HuH-7 (cell line): ENCODE measurements at places on chromosomes 16 and 17.

DNA sequence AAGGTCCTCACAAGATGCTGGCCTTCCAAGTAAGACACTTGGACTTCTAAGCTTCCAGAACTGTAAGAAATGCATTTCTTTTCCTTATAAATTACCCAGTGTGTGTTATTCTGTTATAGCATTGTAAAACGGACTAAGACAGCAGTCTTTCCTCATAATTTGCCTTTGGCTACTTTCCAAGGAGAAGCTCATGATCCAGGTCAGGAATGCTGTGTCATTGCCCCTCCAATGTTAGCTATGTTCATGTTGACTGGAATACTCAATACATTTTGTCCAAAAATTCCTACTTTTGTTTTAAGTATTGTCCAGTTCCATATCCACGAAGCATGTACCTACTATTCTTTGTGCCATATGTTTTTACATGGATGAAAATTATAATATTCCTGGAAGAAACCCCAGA lies 234.6 kb downstream of the HS3ST3A1 start:
- DNase-seq = no peak

GRCh38 chr17:50582741-50583140 lies 22.2 kb downstream of the CACNA1G start:
- no peak for DNase-seq

- no peak for DNase-seq
Measured at GRCh38 chr17:78920528-78920927, 4.7 kb downstream of the TIMP2 start.

DNA sequence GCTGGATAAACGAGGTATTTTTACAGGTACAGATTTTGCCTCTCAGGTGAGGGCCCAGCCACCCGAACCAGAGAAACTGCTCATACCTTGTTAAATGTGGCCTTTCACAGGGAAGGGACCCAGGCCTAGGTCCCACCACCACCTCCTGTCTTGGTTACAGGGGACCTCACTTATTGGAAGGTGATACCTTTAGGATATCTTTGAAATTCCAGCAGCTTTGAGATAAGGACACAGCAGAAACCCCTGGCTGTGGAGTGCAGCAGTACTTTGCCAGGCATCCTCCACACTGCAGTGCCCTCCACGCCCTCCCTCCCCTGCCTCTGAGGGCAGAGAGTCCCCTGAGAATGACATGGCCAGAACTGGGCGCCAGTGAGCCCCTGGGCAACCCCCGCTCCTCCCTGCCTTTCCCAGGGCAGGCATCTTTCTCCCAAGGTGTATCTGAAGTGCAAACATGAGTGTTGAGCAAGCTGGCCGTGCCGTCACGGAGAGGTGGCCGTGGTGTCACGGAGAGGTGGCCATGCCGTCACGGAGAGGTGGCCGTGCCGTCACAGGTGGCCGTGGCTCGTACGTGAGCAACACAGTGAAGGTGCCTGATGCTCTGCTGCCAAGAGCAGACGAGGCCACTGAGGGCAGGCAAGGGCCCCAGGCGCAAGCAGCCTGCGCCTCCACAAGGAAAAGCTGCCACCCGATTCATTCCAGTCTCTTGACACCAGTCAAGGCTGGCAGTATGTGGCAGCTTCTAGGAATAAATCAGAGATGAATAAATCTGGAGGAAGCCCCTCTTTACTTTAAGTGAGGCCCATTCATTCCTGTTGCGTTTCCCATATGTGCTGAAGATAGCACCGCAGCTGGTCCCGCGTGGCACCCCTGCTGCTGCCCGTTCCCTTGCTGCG lies 134.5 kb upstream of the CHMP6 start:
- no peak for DNase-seq

DNA sequence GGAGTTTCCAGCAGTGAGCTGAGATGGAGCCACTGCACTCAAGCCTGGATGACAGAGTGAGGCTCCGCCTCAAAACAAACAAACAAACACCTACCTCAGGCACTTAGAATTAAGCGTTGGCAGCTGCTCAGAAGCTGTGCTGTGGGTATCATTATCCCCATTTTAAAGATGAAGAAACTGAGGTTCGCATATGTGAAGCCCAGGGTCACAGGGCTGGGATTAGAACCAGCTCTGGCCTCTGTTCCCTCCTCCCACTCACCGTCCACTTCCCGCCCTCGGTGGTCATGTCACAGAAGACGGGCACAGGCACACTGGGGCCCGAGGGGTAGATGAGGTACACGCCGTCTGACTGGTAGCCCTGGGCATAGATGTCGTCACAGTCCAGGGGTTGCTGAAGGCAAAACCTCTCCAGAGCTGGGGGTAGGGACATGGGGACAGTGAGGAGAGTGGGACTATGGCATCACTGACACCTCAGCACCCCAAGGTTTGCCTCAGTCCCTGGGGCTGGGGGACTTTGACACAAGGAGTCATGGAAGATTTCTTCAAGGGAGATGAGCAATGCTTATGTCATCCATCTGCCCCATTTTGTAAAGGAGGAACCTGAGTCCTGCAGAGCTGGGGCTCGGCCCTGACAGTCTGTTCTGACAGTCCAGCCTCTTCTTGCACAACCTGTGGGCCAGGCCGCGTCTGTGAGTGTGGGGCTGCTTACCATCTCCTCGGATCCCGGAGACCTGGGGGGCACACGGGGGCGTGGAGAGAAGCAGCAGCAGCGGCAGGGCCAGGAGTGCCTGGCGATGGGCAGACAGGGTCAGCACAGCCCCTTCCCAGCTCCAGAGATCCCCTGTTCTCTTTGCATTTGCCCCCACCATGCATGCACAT lies 700 bp downstream of the MFAP4 start:
- no peak for DNase-seq

- DNase-seq = no peak
Measured at GRCh38 chr17:6240001-6240400, 169.8 kb downstream of the WSCD1 start.

DNA sequence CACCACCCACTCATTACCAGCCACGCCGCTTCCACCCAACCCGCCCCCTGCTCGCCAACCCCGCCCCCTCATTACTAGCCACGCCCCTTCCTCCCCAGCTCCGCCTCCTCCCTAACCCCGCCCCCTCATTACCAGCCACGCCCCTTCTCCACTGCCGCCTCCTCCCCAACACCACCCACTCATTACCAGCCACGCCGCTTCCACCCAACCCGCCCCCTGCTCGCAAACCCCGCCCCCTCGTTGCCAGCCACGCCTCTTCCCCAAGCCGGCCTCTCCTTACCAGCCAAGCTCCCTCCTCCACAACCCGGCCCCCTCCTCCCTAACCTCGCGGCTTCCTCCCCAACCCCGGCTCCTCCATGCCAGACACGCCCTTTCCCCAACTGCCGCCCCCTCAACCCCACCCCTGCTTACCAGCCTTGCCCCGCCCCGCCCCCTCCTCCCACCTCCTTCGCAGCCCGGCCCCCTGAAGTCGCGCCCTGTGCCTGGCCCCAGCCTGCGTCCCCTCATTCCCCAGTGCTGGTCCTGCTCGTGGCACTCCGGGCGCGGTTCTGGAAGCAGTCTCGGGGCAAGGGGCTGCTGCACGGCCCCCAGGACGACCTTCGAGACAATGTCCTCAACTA lies 7.3 kb downstream of the SLC22A31 start:
- peak; percentile 98 for DNase-seq

- no peak for DNase-seq
Measured at GRCh38 chr17:80996422-80997305, 5.0 kb downstream of the CHMP6 start.

GRCh38 chr16:67842509-67843342 lies 606 bp downstream of the THAP11 start:
- DNase-seq = peak; percentile 77

GRCh38 chr16:23952128-23952970 lies 116.6 kb downstream of the PRKCB start:
- DNase-seq = no peak

DNA sequence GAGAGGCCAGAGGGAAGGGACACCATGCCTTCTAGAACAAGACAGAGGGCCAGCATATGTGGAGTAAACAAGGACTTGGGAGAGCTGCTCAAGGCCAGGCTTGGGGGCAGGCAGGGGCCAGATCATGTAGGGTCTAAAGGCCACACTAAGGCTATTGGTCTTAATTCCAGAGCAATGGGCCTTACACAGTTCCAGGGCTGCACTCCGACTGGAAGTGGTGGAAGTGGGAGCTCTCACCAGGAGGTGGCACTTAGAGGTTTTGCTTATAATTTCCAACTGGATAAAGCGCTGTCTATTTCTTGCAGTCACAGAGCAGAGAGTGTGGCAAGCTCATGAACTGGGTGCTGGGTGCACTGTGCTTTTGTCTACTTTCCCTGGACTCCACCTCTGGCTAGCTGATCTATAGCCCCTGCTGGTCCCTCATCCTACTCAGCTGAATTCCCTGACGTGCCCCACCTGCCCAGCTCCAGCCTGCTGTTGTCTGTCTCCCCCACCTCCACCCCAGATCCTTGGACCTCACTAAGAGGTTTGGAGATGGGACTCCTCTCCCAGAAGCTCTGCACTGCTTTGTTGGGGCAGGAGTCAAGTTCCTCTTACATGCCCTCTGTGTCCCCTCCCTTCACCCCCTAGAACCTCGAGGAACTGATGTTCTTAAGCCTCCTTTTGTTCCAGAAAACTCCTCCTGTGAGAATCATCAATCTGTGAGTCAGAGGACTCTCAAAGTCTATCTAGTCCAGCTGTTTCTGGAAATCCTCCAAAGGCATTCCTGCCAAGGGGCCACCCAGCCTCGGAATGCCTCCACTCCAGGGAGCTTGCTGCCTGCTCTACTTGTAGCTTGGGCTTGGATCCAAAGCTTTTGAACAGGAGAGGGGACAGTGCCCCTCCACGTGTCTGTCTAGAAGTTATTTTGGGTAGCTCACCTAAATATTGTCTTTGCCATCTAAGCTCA lies 48.1 kb upstream of the KSR1 start:
- DNase-seq = no peak

GRCh38 chr17:21019976-21020586 lies 22.7 kb downstream of the USP22 start:
- DNase-seq = no peak

DNA sequence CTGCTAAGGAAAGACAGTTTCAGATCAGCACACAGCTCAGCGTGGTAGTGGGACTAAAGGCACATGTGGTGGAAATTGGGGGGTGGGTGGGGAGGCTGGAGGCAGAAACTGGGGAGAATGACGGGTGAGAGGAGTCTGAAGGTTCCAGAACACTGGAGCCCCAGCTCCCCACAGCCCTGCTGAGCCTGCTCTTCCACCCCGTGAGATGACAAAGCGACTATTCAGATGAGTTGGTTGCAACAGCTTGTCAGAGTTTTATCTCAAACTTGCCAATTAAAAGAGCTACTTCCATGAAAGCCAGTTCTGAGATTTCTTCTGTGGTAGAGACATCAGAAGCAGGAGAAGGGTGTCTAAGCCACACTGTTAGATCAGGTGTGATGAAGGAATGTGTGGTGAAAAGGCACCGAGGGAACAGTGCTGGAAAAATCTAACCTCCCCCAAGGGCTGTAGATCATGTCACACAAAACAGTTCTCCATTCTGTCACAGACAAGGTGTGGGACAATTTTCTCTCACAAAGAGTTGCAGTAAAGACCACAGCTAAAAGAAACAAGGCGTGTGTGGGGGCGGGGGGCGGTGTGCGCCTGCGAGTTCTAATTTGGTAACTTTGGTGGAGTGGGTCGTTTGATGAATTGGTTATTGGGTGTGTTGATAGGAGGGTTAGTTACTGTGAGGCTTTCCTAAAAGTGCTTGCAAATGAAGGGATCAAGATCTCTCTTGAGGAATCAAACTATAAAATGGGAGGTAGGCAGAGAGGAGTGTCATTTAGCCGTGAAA lies 39.0 kb downstream of the CCDC182 start:
- no peak for DNase-seq

DNA sequence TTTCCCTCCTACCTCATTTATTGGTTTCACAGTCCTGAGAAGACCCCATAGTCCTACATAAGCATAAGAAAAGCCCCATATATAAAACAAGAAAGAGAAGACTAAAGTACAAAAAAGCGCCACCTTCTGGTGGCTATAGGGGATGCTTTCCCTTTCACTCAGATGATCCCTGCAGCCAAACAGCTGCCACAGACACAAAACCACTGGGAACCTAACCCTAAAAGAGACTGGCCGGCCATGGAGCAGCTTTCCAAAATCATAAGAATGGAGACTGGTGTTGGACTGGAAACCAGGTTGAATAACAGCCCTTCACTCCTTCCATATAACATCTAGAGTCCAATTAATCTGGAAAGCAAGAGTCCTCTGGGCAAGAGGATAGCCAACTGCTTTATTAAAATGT lies 11.4 kb downstream of the DYNC1LI2 start:
- DNase-seq = peak; percentile 50

DNA sequence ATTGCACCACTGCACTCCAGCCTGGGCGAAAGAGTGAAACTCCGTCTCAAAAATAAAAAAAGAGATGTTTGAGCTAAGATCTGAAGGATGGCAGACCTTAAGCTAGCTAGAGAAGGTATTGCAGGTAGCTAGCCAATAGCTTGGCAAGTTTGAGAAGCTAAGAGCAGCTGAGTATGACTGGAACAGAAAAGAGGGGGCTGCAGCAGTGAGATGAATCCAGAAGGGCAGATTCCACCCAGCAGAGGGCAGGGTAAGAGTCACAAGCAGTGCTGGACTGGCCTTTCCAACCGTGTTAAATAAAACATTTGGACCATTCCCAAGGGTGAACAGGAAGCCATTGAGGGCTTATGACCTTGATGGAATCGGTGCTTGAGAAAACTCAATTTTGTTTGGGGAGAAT lies 5.7 kb upstream of the PHAF1 start:
- peak; percentile 65 for DNase-seq

- DNase-seq = no peak
Measured at GRCh38 chr17:14748036-14748710, 447.3 kb downstream of the HS3ST3B1 start.

DNA sequence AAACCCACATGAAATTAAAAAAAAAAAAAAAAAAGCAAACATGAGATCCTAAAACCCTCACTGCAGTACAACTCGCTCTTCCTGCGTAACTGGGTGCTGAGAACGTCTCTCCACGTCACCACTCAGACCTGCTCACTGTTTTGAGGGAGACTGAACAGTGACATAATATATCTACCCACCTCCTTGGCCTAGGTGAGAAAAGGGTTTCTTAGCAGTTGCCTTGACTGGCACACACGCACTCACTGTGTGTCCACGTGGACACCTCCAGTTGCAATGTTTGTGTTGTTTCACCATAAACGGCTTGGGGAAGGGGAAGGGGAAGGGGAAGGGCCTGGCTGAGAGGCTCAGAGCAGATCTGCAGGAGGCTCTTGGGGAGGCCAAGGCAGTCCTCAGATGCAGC lies 32.0 kb downstream of the FANCA start:
- DNase-seq = no peak

DNA sequence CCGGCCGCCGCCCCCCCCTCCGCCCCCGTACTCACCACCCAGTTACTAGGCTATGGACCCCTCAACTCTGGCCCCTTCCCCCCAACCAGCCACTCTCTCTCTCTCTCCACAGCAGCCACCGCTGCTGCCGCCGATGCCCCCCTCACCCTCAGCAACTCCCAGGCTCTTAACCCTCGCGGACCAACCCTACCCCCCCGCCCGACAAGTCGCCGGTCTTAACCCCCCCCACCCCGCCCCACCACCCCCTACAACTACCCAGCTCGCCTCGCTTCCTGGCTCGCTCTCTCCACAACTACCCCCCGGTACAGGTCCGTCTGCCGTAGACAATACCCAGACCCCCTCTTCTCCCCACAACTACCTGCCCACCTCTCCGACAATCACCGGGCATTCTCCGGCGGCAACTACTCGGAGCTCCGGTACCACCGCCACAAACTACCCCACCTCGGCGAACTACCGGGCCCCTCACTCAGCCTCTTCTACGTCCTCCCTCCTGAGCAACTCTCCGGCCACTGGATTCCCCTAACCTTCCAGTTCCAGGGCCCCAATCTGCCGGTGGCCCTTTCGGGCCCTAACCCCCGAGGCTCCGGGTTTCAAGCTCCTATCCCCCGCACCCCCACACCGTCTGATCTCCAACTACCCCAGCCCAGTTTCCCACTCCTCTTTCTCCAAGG lies 702 bp downstream of the PHF23 start:
- no peak for DNase-seq
